ENCODE measurements at places on chromosomes 2 and 18.

GRCh38 chr18:1708006-1708405 lies 803.3 kb downstream of the ADCYAP1 start:
- DNase-seq: no peak

GRCh38 chr18:63273222-63273927 lies 46.2 kb downstream of the BCL2 start:
- no peak for DNase-seq

GRCh38 chr18:45291621-45292615 lies 323.4 kb upstream of the SLC14A2 start:
- no peak for DNase-seq

GRCh38 chr2:85995648-85996529 lies 107.1 kb upstream of the ST3GAL5 start:
- DNase-seq: no peak

DNA sequence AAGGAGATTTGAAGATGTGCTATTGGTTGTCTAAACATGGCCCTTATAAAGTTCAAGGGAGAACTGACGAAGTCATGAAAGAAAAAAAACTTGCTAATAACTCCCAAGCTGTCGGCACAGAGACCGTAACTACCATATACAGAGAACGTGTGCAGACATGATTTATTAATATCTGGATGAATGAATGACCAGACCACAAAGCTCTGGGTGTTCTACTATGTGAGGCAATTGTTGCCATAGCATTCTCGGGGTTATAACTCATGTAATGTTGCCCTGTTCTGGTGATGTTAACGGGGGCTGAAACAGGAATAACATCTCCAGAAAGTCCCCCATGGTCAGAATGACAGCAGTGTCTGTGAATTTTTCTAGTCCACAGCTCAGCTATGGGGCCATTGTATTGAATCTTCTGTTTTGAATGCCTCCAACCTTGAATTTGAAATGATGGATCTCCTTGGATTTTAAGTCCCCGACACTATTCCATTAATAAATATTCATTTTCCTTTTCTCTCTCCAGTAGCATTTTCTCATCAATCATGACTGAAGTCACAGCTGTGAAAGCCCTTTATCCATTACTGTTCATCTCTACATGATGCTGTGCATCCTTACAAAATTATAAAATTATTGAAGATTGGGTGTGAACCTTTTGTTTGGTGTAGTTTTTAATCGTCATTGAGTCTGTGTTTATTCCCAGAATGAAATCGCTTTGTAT lies 483.4 kb upstream of the KLHL29 start:
- DNase-seq: no peak

- DNase-seq: no peak
Observed at GRCh38 chr2:32741575-32741974, 113.7 kb downstream of the TTC27 start.

DNA sequence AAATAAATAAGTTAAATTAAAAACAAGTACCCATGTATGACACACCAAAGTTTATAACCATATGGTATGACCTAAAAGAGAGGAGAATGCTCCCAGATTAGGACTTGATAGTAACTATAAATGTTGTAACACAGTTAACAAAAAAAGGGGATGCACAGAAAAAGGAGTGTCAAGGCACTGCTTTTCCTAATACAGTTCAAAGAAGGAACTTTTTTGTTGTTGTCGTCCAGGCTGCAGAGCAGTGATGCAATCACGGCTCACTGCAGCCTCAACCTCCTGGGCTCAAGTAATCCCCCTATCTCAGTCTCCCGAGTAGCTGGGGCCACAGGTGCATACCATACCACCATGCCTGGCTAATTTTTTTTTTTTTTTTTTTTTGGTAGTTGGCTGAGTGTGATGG lies 2.7 kb downstream of the NARS1 start:
- no peak for DNase-seq

DNA sequence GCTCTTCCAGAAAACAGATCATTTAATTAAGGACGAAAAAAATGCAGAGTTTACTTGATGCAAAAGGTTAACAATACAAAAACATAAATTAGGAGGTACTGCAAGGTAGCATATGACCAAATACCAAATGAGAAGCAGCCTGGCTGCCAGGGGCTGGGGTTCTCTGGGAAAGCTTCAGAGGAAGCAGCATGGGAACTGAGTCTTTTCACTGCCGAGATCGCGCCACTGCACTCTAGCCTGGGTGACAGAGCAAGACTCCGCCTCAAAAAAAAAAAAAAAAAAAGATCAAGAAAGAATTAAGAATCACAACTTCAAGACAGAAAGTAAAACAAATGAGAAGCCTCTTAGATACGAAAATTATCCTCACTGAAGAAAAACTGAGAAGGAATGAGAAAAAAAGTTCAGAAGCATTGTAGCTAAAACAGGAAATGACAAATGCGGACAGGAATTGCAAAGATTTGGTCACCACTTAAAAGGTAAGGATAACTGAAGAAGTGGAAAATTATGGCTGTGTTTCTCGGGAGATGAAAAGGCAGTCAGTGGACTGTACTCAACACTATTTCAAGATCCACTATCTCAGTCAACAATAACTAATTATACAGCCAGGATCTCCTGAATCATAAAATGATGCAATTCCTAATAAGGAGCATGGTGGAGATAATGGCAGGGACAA lies 4.3 kb downstream of the SEPTIN10 start:
- DNase-seq: no peak

- DNase-seq: no peak
Observed at GRCh38 chr2:49032126-49032525, 122.2 kb downstream of the FSHR start.

DNA sequence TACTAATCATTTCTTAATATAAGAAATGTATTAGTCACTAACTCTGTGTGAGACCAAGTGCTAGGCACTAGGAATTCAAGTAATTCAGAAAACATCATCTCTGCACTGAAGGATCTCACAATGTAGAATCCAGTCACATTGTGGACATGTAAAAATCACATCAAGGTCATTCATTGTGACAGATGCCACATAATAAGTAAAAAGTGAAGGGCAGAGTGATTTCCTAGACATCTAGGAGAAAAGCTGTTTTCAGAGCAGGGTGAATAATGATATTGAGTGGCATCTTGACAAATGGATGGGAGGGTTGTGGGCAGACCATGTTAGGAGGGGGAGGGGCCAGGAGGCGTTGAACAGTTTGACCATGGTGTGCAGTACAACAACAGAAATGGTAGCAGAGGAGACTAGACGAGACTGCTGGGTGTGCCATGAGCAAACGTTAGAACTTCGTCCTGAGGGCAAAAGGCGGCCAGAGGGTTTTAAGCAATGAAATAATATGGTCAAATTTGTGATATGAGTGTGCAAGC lies 93.8 kb downstream of the DTNA start:
- no peak for DNase-seq

- no peak for DNase-seq
Observed at GRCh38 chr2:217800433-217801114, 202.2 kb downstream of the TNS1 start.

GRCh38 chr2:10012963-10013461 lies 30.3 kb upstream of the KLF11 start:
- DNase-seq: no peak

DNA sequence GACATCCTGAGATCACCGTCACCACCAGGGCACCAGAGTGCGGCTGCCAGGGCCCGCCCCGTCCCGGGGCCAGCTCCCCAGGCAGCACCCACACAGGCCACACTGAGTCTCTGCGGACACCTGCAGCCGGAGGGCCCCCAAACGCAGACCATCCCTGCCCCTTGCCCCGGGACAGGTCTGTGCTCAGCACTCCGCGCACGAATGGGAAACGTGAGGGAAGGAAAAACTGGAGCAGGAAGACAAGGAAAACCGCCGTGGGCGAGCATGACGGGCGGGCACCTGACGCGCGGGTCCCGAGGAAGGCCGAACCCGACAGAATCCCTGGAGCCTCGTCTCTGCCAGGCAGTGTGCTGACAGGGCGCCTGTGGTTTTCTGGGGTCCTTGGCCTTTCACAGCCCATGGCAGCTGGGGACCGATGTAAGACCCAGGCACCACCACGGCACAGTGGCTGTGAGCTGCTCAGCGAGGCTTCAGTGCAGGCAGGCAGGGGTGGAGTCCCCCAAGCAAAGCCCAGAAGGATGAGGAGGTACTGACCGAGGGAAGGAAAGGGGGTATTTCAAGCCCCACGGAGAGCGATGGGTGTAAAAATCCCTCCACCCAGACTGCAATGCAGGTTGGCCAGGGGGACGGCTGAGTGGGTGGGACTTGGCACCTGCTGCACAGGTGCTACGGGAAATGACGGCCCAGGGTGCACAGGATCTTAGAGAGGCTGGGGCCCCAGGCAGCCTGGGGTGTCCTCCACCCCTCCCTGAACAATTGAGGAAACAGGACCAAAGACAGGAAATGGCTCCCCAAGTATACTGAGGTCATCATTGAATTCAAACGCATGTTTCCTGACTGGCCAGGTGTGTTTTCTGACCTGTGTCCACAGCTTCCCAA lies 59.0 kb downstream of the PXDN start:
- DNase-seq: no peak

DNA sequence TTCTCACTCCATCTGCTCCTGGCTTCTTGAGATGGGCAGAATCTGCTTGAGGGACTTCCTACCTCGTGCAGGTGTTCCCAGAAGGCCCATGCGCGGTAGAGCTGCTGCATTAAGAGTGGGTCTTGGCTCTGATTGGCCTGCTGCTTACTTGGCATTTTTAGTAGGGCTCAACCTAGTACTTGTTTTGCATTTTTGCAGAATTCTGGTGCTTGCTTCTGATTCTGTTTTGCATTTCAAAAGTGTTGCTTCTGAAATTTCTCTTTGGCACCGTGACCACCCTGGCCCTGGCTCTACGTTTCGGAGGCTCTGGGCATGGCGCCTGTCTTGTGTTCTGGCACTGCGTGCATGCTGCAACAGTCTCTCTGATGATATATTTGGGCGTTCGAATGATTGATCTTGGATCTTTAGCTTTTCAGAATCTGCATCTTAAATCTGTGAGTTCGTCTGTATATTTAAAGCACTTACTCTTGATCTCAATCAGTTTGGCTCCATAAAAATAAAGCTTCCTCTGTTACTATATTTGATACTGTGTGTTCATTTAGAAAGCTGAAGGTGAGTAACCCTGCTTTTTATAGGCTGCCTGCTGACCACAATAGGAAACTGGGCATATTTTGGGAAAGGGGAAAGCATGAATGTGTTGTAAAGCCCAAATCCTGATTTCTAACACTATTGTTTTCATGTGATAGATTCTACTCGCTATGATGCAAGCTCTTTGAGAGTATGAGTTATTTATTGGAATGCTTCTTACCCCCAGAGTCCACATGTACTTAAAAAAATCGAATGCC lies 22.2 kb downstream of the EFR3B start:
- no peak for DNase-seq

- DNase-seq: peak; percentile 58
Observed at GRCh38 chr18:48295586-48296311, 113.4 kb downstream of the ZBTB7C start.

- no peak for DNase-seq
Observed at GRCh38 chr2:169891593-169892298, 64.5 kb downstream of the UBR3 start.

- DNase-seq: no peak
Observed at GRCh38 chr2:20702563-20702962, 35.6 kb downstream of the GDF7 start.

DNA sequence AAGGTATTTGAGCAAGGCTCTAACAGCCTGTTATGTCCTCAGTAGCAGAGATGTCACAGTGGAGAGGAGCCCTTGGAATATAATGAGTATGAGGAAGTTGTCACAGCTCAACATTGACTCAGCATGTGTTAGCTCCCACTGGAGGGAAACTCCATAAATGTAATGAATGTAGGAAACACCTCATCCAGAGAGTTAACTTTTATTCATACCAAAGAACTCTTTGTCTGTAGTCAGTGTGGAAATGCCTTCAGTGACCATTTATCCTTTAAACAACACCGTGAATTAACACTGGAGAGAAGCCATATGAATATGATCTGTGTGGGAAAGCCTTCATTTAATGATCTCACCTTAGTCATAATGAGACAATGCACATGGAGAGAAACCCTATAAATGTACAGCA lies 59.7 kb downstream of the CYP1B1 start:
- DNase-seq: no peak
